ENCODE measurements at places on chromosomes 4 and X.
A peak's percentile ranks its signal among the peaks of the same experiment; 100 is the strongest.

DNA sequence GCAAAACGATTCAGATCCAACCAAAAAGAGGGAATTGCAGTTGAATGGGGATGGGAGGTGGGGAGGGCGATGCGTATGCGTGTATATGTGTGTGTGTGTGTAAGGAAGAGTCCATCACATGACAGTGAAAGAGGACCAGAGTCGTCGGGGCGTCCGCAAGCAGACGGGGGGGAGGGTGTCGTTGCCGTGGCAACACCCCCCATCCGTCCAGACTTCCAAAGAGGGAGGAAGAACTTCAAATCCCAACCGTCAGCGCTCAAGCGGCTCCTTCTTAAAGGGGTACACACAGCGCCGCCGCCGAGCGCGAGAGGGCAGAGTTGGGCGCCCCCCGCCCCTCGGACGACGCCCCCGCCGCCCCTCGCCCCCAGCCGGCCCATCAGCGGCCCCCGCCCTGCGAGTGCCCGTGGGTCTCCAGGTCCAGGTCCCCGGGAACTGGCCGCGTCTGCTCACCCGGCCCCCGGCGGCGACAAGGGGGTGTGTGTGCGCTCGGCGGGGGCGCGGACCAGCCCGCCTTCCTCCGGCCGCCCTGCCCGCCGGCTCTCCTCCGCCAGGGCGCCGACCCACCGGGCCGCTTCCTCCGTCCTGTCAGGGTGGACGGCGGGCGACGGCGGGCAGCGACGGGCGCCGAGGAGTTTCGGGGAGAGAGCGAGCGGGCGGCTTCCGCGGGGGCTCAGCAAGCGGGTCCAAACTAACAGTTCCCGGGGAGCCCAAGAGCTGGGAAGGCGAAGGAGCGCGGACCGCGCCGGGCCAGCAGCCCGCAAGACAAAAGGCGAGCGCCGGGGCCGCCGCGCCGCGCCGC, 685 bp downstream of the LCORL start:
- DNase-seq = no peak

DNA sequence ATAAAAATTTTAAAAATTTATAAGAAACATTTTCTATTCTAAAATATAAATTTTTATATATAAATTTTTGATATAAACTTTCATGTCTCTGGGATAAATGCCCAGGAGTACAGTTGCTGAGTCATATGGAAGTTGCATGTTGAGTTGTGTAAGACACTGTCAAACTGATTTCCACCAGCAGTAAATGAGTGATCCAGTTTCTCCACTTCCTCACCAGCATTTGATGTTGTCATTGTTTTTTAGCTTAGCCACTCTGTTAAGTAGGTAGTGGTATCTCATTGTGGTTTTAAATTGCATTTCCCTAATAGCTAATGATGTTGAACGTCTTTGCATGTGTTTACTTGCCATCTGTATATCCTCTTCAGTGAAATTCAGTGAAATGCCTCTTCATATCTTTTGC, 66.5 kb downstream of the MAMLD1 start:
- no peak for DNase-seq

DNA sequence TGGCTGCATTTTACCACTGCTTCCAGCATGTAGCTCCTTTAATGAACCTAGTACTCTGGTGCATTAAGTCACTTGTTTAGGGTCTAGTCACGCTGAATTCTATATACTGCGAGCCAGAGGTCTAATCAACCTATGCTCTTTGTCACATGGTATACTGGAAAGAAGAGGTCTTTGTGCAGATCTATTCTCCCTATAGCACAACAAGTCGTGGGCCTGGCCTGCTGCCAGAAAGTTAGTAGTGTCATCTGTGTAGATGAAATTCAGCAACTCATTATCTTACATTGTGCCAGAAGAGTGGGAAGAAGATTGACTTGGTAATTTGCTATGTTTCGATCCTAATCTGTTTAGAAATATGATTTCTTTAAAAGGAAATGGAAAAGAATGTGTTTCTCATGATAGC, 80.8 kb downstream of the AWAT2 start:
- DNase-seq = no peak

DNA sequence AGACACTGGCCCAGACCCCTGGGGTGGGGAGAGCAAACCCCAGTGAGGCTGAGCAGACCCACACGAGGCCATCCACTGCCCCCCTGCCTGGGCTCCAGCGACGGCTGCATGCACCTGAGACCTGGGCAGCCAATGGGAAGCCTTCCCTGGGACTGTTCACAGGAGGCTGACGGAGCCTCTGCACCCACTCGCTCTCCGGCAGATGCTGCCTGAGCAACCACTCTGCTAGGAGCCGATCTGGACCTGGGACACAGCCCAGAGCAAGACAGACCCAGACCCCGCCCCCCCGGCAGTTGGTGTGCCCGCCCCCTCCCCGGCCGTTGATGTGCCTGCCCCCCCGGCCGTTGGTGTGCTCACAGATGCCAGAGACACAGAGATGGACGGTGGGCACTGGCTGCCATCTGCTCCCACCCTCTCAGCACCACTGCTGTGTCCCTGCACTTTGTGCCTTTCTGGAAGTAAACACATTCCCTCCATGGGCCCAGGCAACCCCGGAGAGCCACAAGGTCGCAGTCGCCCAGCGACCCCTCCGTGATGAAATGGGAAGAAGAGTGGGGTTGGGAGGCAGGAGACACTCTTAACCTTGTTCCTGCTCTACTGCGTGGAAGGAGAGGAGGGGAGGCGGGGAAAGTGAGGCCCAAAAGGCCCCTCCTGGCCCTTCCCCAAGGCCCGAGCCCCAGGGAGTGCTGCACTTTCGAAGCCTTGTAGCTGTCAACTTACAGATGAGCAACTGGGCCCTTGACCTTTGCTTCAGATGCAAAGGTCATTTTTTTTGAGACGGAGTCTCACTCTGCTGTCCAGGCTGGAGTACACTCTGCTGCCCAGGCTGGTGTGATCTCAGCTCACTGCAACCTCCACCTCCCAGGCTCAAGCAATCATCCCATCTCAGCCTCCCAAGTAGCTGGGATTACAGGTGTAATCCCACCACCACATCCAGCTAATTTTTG, 62.0 kb downstream of the ZFYVE28 start:
- no peak for DNase-seq

GRCh38 chr4:41072021-41072777, 142.1 kb downstream of the APBB2 start:
- no peak for DNase-seq

DNA sequence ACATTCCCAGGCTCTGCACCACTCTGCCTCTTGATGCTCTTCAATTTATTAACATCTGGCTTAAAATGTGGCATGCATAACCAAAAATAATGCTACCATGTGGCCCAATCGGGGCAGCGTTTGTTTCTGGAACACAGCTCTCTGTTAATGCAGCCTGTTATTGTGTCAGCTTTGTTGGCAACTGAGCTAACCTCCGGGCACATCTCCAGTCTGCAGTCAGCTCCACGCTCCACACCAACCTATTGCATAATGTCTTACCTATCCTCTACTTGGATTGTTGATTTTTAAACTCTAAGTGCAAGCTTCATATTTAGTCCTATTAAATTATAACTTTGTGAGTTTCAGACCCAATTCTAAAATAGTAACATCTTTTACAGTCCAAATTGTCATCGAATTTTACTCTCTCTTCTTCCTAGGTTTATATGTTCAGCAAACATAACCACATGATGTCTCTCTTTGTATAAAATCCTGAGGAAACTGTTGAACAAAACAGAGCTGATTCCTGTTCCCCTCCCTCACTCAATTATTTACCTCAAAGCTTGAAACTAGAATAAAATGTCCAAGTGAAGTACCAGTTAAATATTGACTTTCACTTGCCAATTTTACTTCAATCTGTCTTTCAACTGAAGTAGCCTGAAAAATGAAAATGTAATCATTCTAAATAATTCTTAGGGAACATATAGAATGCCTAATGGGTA, 92.2 kb upstream of the RAPGEF2 start:
- no peak for DNase-seq

DNA sequence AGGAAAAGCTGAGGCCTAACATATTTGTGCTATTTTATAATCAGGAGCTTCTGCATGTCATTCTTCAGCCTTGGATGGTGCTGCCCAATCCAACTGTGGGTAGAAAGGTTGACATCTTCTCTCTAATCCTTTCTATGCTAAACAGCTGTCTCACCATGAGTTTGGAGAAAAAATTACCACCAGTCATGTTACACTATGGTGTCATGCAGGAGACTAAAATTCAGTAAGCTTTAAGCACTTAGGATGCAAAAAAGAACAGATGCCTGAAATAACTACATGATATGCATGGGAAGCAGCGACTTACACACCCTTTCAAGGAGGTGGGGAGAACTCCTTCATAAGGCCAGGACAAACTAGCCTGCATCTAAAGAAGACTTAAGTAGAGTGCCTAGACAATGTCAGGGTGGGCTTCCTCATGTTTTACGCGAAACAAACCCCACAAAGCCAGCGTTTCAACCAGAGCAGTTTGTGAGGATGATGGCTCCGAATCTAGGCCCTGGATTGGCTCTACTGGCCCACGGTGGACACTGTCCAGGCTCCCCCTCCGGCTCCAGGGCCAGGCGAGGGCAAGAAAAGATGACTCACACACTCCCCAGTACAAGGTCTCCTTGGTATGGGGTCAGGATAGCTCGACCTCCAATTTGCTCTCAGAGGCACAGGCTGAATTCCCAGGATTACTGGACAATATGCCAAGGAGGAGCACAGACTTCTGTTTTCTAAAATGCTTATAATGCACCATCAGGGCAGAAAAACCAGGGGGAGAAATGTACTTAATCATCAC, 45.1 kb downstream of the STX18 start:
- no peak for DNase-seq

GRCh38 chr4:80259012-80259411, 7.5 kb upstream of the FGF5 start:
- DNase-seq = no peak

- peak; percentile 90 for DNase-seq
These were observed 72.7 kb upstream of the DCLK2 start for GRCh38 chr4:150005537-150005936.

- no peak for DNase-seq
These were observed 631 bp downstream of the EVC start for GRCh38 chr4:5711479-5712184.

- DNase-seq = peak; percentile 48
These were observed 3.4 kb upstream of the AVPR2 start for GRCh38 chrX:153900831-153901752.

DNA sequence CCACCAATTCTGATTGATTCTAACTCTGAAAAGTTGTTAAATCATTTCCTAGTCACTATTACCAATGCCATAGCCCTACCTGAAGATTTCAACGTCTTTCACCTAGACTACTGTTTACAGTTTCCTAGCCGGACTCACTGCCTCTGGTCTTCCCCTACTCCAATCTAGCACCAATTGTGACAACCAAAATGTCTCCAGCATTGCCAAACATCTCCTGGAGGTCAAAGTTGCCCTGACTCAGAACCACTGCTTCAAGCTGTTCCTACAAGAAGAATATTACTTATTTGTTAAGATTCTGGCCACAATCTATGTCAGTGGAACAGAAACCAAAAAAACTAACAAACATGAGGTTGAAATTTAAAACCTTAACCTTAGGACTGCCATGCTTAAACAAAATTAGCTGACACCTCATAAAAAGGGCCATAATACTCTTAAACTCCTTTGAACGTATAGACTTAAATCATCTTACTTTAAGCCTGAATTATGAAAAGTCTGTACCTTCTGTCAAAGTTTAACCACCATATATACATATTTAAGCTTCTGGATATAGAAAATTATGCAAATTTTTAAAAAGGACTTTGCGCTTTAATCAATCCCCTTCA, 2.1 kb downstream of the PDS5A start:
- DNase-seq = no peak

DNA sequence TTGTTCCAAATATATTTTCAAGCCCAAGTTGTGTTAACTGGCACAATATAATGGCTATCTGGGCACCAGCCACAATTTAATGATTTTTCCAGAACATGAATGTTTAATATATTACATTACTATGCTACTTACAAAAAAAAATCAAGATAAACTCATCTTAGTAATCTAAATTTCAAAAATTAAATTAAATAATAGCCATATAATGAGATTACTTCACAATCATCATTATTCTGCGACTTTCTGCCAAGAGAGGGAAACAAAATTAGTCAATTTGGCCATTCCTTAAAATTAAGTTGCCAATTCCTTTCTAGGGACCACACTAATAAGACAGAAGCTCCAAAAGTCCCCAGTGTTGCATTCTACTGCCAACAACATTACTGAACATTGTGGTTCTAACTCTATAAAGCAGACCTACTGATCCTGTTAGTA, 7.5 kb downstream of the NEK1 start:
- no peak for DNase-seq

DNA sequence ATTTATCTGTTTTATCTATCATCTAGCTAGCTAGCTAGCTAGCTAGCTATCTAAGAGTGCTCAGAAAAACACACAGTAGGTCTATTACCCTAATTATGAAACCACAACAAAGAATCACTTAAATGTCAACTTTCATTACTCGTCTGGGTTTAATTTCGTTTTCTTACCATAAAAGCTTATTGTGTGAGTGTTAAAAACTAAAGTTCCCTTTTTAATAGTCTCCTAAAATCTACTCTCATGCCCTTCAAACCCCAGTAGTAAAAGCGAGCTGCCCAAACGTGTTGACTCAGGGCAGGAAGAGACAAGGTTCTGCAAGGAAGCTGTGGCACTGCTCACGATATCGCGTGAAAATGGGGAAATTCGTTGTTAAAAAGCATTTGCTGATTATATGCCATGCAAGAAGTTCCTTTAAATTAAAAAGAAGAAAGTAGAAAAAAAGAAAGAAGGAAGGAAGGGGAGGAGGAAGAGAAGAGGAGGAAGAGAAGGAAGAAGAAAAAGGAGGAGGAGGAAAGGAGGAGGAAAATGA, 595 bp downstream of the MBNL3 start:
- no peak for DNase-seq

- DNase-seq = no peak
These were observed 129.0 kb downstream of the PPP3CA start for GRCh38 chr4:101218346-101218745.

- DNase-seq = no peak
These were observed 310.3 kb downstream of the EVC2 start for GRCh38 chr4:5398056-5398455.

DNA sequence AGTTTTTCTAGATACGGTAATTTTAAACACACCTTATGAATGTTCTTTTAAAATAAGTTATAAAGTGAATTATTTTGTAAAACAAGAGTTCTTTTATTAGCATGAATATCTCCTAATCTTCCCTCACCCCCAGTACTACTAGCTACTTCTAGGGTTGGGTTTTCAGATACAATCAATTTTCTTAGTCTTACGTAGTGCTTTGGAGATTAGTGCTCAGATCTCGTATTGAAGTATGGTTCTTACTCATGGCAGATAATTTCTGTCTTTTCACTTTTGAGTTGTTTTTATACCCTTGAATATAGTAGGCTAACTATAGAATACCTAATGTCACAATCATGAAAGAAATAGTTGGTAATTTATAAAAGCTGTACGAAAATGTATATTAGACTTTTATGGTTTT, 43.2 kb downstream of the CDKL5 start:
- no peak for DNase-seq

- no peak for DNase-seq
These were observed 6.8 kb downstream of the TXK start for GRCh38 chr4:48127231-48127630.

All from SK-N-MC (cell line).